ENCODE measurements at places on chromosomes 6 and 20.

- DNase-seq = peak; percentile 35
These were observed 650 bp upstream of the CASP8AP2 start for GRCh38 chr6:89828988-89829471.

DNA sequence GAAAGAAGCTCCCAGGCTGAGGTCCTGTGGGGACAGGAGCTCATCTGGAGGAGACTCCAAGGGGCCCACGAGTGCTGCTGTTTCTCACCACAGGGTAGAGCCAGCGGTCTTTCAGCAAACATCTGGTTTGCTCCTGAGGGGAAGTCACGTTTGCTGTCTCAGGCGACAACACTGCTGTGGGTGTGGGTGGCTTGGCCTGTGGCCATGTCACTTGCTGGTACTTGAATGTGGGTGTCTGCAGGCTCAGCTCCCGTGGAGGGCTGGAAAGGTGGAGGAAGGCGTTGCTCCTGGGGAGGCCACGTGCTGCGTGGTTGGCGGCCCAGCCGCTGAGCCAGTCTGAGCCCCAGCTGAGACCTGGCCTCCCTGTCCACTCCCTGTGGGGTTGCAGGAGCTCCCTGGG is 52.8 kb upstream of the MPC1 start:
- no peak for DNase-seq

DNA sequence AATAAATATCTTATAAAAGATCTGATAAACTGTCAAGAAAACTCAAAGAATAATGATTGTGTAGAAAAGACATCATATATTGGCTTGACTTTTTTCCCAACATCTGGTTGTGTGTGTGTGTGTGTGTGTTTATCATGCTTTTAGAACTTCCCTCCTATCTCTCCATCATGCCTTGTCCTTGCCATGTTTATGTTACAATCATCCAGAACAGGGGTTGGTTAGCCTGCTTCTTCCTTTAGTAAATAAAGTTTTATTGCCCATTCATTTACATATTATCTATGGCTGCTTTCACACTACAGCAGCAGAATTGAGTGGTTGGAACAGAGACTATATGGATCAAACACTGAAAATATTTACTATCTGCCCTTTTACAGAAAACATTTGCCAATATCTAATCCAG is 52.8 kb upstream of the RIPOR2 start:
- DNase-seq = no peak

GRCh38 chr6:169935861-169936260 is 184.4 kb downstream of the ERMARD start:
- DNase-seq = no peak

DNA sequence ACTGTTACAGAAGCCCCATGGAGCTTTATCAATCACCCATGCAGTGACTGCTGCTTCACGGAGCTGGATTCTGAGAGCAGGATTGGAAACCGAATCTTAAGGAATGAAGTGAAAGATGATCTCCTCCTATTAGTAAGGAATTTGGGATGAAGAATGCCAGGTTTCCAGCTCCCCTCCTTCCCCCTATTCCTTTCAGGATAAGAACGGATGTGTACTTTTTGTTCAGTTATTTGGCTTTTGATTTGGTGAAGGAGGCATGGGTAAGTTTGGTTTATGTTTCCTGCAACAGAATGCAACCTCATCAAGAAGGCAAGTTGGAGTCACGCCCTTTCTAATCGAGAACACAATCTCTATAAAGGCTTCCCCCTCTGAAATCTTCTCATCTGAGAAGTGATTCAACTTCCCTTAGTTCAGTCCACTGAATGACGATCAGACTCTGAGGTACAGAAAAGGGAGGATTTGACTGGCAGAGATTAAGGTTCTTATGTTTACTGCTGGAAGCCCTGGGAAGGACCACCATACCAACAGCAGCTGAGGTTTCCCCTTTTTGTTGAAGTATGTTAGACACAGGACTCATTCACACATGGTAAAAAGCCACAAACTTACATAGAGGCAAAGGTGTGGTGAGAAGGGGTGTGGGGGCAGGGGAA is 5.5 kb downstream of the ELMO2 start:
- no peak for DNase-seq

DNA sequence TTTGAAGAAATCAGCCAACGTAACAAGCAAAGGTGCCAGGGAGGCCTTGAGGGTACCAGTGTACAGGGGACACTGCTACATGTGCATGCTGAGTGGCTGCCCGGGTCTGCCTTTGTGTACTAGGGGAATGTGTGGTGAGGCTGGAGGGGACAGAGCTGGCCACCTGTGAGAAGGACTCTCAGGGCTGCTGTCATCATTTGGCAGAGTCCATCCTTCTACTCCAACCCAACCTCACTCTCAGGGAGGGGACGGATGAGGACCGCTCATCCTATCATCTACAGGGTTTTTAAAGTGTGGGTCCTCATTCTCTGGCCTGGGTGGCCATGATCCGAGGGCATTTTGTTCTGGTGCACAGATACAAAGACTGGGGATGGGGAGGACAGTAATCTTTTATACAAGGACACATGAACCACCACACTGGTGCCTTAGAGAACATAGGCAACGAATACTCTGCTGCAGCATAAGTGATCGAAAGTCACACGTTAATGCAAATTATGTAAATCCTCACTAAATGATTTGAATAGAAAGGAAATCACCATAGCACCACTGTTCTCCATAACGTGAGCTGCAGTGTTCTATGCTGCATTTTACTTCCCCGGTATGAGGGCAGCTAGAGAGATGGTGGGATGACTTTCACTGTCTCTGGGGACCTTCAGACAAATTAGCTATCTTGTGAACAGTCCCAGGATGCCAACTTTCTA is 181.4 kb downstream of the GMPR start:
- no peak for DNase-seq

DNA sequence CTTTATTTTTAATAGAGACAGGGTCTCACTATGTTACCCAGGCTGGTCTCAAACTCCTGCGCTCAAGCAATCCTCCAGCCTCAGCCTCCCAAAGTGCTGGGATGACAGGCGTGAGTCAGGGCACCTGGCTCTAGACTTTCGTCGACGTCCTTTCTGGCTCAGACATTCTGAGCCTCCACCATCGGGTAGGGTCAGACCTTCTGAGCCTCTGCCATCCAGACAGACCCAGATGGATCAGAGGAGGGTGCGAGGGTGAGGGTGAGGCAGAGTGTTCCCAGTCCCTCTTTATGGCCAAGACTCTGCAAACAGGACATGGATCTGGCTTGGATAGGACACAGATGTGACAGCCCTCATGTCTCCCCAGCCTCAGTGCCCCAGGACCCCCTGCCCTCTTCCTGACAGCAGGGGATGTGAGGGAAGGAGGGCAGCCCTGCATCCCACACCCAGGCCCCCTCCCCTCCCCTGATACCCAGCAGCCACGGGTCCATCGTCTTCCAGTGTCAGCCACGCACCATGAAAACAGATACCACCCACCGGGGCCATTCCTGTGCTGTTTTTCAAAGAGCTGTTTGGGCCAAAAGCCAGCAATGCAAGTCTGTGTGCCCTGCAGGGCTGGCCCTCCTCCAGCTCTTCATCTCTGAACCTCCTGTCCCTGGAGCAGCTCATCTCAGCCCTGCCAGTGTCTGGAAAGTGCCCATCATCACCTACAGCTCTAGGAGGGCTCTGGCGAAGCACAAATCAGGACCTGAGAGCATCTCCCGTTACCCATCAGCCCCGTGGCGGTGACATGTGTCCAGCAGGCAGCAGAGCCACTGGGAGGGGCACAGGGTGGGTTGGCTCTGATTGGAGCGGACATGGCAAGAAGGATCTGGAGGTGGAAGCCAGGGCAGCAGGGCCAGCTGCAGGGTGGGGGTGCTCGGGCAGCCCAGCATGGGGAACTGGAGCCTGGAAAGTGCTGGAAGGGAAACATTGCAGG is 208.4 kb downstream of the PREX1 start:
- DNase-seq = no peak

DNA sequence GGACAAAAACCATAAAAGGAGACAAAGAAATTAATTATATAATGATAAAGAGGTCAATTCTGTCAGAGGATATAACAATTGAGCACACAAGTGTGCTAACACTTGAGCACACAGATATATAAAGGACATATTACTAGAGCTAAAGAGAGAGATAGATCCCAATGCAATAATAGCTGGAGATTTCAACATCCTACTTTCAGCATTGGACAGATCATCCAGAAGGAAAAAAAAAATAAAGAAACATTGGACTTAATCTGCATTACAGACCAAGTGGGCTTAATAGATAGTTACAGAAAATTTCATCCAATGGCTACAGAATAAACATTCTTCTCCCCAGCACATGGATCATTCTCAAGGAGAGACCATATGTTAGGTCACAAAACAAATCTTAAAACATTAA is 9.9 kb downstream of the VNN1 start:
- DNase-seq = no peak

DNA sequence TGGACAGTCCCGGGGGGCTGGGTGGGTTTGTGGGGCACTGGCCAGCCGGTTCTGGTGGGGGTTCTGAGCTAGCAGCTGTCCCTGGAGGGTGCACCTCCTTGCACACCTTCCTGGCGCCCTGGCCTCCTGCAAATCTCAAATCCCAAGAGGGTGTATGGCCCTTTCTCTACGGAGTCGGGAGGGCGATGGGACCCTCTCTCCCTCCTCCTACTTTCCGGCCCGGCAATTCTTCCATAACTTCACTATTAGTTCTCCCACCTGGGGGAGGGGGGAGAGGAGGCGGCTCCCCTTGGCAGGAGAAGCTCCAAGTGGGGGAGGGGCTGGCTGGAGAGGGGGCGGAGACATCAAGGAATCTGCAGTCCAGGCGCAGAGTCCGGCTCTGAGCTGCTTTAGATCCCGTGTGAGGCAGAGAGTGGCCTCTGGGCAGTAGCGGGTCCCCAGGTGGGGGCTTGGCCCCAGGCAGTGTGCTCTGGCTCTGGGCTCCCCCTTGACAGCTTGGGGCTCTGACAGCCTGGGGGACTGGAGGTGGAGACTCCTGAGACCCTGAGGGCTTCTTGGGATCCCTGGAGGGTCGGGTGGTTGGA is 1.4 kb upstream of the LAMA5 start:
- DNase-seq = peak; percentile 82

- no peak for DNase-seq
These were observed 59.2 kb downstream of the POPDC3 start for GRCh38 chr6:105120570-105120969.

DNA sequence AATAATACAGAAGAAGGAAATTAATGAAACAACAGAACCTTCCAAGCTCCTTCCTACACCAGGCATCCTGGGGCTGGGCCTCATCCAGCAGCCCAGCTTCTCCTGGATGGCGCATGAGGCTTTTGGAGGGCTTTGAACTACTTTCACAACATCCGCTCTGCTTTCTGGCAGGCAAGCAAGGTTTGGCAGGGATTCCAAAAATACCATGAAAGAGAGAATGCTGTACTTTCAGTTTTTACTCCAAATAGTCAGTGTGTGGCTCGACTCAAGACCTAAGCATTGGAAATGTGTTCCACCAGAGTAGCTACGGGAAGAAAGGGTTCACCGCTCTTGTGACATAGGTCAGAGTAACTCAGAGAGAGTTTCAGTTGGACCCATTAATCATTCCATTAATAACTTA is 125.4 kb downstream of the OPRM1 start:
- DNase-seq = no peak

DNA sequence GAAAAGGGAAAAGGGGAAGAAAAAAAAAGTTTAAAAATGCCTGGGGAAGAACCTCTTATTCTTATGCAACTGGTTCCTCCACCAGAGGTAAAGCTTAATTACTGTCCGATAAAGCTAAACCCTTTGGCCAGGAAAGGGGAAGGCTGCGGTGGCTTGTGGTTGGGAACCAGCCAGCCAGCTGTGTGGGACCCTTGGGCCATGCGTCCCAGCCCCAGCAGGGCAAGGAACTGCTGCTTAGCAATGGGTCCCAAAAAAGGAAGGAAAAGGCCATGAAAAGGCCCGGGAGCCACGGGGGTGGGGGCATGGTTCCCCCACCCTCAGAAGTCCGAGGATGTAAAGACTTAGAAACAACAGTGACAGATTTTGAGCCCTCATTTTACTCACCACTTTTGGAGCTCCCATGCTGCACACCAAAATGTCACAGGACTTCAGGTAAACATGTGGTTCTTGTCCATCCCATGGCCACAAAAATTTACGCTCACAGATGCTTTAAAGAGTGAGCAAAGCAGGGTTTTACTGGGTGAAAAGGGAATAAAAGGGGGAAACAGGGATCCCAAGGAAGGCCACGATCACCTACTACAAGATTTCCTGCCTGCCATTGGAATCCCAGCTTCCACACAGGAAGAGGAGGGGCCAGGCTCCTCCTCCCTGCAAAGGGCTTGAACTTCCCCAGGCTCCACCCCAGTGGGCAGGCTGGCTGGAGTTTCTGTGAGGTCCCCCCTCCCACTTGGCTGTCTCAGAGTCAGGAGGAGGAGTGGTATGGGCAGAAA is 1234.7 kb upstream of the GJE1 start:
- peak; percentile 76 for DNase-seq

DNA sequence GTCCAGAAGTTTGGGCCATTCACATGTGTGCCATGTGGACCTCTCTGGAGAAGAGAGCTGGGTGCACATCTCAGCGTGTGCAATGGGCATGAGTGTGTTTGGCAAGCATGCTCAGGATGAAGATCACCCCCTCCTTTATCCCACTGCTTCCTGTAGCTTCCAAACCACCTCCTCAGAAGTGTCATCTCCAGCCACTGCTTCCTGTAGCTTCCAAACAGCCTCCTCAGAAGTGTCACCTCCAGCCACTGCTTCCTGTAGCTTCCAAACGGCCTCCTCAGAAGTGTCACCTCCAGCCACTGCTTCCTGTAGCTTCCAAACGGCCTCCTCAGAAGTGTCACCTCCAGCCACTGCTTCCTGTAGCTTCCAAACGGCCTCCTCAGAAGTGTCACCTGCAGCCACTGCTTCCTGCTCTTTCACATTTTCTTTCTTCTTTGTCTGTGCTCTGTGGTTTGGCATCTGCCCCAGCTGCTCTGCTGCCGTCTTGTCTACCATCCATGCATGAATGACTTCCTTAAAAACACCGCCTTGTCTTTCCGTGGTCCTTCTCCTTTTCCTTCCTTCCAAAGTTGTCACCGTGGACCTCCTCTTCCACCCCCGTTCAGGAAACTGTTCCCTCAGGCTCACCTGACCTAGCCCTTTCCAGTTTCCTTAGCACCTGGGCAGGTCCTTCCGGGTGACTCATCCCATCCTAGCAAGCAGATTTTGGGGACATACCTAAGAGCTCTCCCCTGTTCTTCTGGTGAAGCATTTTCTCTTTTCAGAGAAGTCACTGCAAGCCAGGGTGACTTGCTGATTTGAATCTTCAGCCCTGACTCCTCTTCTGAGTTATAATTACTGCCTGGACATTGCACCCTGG is 43.5 kb upstream of the TIAM2 start:
- DNase-seq = no peak

DNA sequence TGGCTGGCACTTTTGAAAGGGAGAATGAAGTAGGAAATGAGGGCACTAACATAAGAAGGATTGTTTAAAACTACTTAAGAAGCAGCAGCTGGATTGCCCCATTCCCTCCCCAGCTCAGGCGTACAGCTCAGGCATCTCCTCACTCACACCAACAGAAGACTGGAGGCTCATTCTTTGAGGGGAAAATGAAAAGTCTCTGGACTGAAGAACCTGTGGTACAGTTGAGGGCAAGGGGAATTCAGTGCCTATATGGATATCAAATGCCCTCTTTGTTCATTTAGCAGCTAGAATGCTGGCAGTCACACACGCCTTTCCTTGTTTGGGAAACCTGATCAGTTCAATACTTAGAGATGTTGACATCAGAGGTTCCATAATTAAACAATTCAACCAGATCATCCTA is 502.1 kb upstream of the SOX4 start:
- no peak for DNase-seq

GRCh38 chr6:78513856-78514255 is 353.5 kb upstream of the IRAK1BP1 start:
- peak; percentile 6 for DNase-seq

Data from HAP-1 (cell line).